Activated T-helper 1 cell treated with anti-CD3 and anti-CD28 coated beads, Interleukin-12 subunit alpha, Interleukin-12 subunit beta, Interleukin-2, Interleukin-4 antibody, amounts not matched to agents 30 ng/mL and 10 ng/mL and 1 ng/mL, durations not matched to agents 14 hours and 24 hours and 36 hours (primary cell): ENCODE measurements at places on chromosomes 11 and 22. TPM values are rescaled to one million over a fixed set of nuclear protein-coding genes. Genes with fewer than 3 reads are reported as not detected.

- no peak for DNase-seq
Observed at GRCh38 chr11:90822996-90823395, 600.1 kb upstream of the CHORDC1 start.

GRCh38 chr22:29683536-29683935 is 36.3 kb upstream of the CABP7 start:
- DNase-seq: no peak

GNG3 gene
- total RNA-seq: not detected in 2 replicates

SERPING1 gene
- not detected in 2 replicates for total RNA-seq

- DNase-seq: no peak
Observed at GRCh38 chr11:116598556-116598955, 174.2 kb downstream of the BUD13 start.
